ENCODE measurements at places on chromosomes 3 and 15. TPM values are rescaled to one million over a fixed set of nuclear protein-coding genes. Genes with fewer than 3 reads are reported as not detected.

Gene TM4SF18
- total RNA-seq = not detected

Gene PIGBOS1
- 10.9 TPM for total RNA-seq

Gene LMLN
- total RNA-seq = 2.4 TPM

Gene SCAANT1
- not detected for total RNA-seq

Gene PLA2G4B
- 5.8 TPM for total RNA-seq

Gene TRIM42
- total RNA-seq = not detected

Gene THSD4
- total RNA-seq = 0.29 TPM

DNA sequence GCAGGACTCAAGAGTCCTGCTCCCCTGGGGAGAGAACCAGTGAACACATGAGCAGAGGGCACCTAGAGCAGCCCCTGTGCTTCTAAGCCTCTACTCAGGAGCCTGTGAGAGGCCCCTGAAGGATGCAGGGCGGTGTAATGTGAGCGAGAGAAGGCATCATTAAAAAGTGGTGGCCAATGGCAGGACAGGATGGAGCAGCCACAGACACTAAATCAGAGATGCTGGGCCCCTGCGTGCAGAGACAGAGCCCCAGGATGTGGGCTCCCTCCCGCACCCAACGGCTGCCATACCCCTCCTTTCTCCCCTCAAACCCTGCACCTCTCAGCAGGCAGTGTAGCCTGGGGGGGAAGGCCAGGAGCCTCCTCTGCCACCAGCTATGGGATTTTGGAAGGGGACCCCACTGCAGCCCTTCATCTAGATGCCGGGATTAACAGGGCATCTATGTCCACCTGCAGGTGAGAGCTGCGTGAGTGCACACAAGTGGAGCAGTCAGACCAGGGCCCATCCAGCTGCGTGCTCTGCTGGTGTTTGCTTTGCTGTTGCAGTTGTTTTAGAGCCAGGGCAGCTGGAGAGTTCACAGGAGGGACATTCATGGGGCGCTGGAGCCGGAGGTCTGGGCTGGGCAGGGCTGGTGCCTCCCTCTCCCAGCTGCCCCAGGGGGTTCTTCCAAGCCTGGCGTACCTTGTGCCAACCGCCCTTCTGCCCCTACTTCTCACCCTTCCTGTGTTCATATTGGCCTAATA lies 5.1 kb upstream of the IQSEC1 start:
- no peak overlapping the region for H3K27ac ChIP-seq
- DNase-seq = no peak
- H3K4me3 ChIP-seq = no peak overlapping the region
- no peaks in the 10 kb centered on the region for H3K27me3 ChIP-seq
- no peaks in the 10 kb centered on the region for H3K36me3 ChIP-seq

- no peak overlapping the region for H3K27ac ChIP-seq
- no peak overlapping the region for H3K4me3 ChIP-seq
- peak; percentile 7 for DNase-seq
- no peaks in the 10 kb centered on the region for H3K27me3 ChIP-seq
- no peaks in the 10 kb centered on the region for H3K4me1 ChIP-seq
Observed at GRCh38 chr3:160935413-160936095, 169.6 kb downstream of the B3GALNT1 start.

DNA sequence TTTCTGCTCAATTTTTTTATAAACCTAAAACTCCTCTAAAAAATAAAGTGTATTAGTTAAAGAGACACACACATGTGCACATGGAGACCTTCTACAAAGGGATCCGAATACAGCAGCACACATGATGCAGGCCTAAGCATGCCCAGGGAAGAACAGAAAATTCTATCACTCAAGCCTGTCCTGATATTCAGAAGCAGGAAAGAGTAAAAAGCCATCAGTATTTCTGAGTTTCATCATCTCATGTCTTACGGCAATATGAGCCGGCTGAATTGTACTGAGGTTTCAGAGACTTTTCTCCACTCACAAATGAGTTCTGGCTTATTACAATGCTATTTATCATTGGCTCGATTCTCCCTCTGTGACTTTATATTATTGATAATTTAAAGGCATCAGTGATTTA lies 97.5 kb downstream of the CADPS start:
- H3K27ac ChIP-seq = no peak overlapping the region
- no peaks in the 10 kb centered on the region for H3K27me3 ChIP-seq
- no peaks in the 10 kb centered on the region for H3K4me1 ChIP-seq
- H3K36me3 ChIP-seq = no peaks in the 10 kb centered on the region
- no peak for DNase-seq

GRCh38 chr3:81472600-81473362 lies 288.7 kb downstream of the GBE1 start:
- no peaks in the 10 kb centered on the region for H3K36me3 ChIP-seq
- DNase-seq = no peak
- no peak overlapping the region for H3K4me3 ChIP-seq

DNA sequence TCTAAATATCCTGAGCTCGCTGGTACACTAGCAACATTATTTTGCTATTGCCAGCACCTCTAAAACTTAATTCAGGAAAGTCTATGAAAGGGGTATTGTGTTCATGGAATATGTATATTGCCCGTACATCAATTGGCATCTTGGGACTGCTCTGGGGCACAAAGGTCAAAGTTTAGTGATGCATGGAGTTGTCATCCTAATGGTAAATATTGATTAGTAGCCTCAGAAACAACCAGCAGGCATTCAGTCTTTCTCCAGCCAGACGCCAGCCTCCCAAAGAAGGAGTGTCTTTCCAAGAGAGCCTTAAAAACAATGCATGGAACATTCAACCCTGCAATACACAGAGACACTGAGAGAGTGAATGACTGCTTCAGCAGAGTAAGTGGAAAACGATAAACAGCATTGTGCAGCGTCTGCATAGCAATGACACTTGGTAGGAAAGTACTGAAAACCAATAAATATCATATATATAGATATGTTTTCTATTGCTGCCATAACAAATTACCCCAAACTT lies 377.3 kb downstream of the SHQ1 start:
- no peak overlapping the region for H3K27ac ChIP-seq
- no peak for DNase-seq
- H3K4me3 ChIP-seq = no peak overlapping the region
- H3K27me3 ChIP-seq = no peaks in the 10 kb centered on the region

- H3K4me1 ChIP-seq = no peaks in the 10 kb centered on the region
- no peak for DNase-seq
- H3K36me3 ChIP-seq = no peaks in the 10 kb centered on the region
- H3K4me3 ChIP-seq = no peak overlapping the region
Observed at GRCh38 chr3:21520106-21520963, 230.7 kb downstream of the ZNF385D start.

- H3K36me3 ChIP-seq = no peaks in the 10 kb centered on the region
- peaks cover 15% of the 10 kb centered on the region for H3K4me1 ChIP-seq
- no peak for DNase-seq
- no peak overlapping the region for H3K4me3 ChIP-seq
- no peak overlapping the region for H3K27ac ChIP-seq
Observed at GRCh38 chr3:27628026-27628750, 93.9 kb downstream of the EOMES start.

DNA sequence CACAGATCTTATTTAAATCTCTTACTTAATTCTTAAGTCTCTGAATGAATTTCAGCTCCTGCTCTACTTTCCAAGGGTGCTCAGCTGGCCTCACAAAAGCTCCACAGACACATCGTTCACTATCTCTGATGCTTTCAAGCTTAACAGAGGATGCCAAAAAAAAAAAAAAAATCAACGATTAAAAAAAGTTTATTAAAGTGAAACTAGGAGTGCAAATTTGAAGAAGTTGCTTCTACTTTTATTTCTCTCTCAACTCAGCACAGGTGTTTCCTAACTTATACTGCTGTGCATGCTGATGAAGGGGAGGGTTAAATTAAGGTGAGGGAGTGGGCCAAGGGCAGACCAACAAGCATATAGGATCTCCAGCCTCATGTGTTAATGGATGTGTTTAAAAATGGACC lies 157.2 kb downstream of the TIGIT start:
- H3K36me3 ChIP-seq = no peaks in the 10 kb centered on the region
- H3K4me3 ChIP-seq = no peak overlapping the region
- no peaks in the 10 kb centered on the region for H3K4me1 ChIP-seq
- no peaks in the 10 kb centered on the region for H3K27me3 ChIP-seq

- H3K36me3 ChIP-seq = no peaks in the 10 kb centered on the region
- no peak overlapping the region for H3K4me3 ChIP-seq
Observed at GRCh38 chr3:18370672-18371071, 54.5 kb downstream of the SATB1 start.

- H3K4me3 ChIP-seq = no peak overlapping the region
- no peaks in the 10 kb centered on the region for H3K4me1 ChIP-seq
- no peaks in the 10 kb centered on the region for H3K36me3 ChIP-seq
- no peak overlapping the region for H3K27ac ChIP-seq
- DNase-seq = no peak
- no peaks in the 10 kb centered on the region for H3K27me3 ChIP-seq
Observed at GRCh38 chr3:164459521-164460151, 618.7 kb downstream of the SI start.
